ENCODE measurements at places on chromosomes 6 and 20. TPM values are rescaled to one million over a fixed set of nuclear protein-coding genes. Genes with fewer than 3 reads are reported as not detected.
A peak's percentile ranks its signal among the peaks of the same experiment; 100 is the strongest.

DNA sequence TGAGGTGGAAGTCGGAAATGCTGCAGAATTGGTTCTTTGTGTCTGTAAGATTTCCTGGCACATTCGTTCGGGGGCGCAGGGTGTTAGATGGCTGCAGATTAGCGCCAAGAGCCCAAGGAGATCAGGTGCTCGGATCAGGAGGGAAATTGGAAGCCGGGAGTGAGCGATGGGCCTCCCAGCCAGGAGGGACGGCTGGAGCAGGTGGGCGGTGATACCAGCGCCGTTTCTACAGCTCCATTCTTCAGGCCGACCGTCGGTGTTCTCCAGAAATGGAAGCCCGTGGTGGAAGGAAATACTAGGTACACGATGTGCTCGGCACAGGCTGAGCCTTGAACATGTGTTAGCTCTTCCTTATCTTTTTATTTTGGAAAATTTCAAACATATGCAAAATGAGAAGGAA, 6.5 kb downstream of the SIRPA start:
- no peak for DNase-seq

GRCh38 chr20:37896932-37897548, 5.9 kb upstream of the VSTM2L start:
- no peak for DNase-seq

DNA sequence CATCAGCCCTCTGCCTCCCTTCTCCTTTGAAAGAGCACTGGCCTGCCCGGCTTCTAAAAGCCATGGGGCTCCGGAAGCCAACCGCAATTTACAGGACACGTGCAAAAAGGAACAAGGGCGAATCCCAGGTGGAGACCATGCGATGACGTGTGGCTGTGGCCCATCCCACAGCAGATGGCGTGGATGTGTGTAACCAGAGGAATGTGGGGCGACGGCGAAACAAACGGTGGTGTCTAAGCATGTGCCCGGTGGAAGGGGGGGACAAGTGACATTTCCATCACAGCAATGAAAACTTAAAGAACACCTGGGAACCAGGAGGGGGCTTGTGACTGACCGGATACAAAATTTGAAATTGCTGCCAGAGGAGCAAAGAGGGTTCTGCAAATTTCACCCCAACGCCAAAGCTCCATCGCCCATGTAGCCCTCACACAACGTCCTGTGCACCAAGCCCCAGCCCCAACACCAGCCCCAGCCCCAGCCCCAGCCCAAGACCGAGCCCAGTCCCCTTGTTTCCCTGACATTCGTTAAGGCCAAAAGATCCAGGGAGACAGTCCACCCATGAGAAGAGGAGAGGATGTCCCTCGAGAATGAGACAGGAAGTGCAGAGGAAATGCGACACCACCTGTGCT, 159.7 kb upstream of the ZNF337 start:
- no peak for DNase-seq

DNA sequence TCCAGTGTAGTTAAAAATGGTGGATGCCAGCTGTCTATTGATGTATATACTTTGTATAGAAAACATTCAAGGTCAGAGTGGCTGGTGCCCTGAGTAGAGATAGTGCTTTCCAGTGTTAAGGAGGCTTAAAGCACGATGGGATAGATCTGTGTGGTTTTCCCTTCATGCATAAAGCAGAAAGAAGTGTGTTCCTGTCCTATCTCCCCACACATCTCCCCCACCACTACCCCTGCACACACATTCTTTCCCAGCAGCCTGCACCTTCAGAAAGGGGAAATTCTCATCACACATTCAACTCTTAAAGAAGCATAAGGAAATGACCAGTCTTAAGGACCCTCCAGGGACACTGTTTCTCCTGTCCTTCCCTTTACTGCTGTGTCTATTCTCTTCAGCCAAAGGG, 221.7 kb upstream of the TAB2 start:
- DNase-seq, result no peak

DNA sequence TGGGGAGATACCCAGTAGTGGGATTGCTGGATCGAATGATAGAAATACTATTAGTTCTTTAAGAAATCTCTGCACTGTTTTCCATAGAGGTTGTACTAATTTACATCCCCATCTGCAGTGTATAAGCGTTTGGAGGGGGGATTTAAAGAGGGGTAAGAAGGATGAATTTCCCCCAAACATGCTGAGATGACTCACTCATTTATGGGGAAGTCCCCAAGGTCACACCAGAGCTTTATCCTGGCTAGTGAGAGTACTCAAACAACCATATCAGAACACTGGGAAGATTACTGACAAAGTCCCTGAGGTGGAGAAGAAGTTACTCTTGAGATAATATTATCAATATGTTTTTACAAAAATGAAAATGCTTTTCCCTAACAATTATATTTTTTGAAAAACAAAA, 44.0 kb downstream of the ROS1 start:
- no peak for DNase-seq

DNA sequence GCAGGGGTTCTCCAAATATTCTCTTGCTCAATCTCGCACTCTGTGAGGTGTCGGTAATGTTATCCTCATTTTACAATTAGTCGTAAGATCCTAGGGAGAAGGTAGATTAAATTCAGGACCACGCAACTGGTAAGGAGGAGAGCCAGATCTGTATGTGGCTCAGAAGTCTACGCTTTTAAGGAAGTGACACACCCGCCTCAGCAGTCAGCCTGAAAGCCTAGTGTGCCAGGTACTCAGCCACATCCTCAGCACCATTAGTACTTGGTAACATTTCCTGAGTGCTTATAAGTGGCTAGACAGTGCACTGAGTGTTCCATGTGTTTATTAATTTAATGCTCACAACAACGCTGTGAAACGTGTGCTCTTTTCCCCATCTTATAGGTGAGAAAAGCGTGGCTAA, 63.7 kb downstream of the DHX35 start:
- no peak for DNase-seq

GRCh38 chr6:43105538-43106222, 29.6 kb downstream of the PTK7 start:
- no peak for DNase-seq

- no peak for DNase-seq
These were observed 8.3 kb downstream of the MTCL3 start for GRCh38 chr6:127510876-127511275.

LRRN4 gene
- 15.1 TPM for polyA plus RNA-seq

PRRT1 gene
- 2.8 TPM for polyA plus RNA-seq

- DNase-seq, result no peak
These were observed 2.2 kb upstream of the BTN3A2 start for GRCh38 chr6:26362836-26363220.

CDH26 gene
- 1.5 TPM for polyA plus RNA-seq

MRPL14 gene
- polyA plus RNA-seq, result 57.6 TPM

DNA sequence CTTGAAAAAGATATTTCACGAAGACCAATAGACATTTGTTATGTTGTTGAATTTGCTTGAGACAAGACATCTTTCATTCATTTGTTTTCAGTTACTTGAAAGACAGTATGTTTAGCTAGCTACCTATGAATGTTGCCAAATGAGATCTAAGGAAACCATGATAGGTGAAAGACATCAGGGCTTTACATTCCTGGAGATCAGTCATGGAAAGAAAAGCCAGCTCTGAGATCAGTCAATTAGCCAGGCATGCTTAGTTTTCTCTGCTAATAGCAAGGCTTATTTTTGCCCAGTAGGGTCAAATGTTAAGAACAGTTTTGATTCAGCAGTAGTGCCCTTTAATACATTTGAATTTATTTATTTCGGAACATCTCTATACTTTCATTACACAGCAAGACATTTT, 116.5 kb upstream of the EDN1 start:
- DNase-seq, result peak; percentile 47

DNA sequence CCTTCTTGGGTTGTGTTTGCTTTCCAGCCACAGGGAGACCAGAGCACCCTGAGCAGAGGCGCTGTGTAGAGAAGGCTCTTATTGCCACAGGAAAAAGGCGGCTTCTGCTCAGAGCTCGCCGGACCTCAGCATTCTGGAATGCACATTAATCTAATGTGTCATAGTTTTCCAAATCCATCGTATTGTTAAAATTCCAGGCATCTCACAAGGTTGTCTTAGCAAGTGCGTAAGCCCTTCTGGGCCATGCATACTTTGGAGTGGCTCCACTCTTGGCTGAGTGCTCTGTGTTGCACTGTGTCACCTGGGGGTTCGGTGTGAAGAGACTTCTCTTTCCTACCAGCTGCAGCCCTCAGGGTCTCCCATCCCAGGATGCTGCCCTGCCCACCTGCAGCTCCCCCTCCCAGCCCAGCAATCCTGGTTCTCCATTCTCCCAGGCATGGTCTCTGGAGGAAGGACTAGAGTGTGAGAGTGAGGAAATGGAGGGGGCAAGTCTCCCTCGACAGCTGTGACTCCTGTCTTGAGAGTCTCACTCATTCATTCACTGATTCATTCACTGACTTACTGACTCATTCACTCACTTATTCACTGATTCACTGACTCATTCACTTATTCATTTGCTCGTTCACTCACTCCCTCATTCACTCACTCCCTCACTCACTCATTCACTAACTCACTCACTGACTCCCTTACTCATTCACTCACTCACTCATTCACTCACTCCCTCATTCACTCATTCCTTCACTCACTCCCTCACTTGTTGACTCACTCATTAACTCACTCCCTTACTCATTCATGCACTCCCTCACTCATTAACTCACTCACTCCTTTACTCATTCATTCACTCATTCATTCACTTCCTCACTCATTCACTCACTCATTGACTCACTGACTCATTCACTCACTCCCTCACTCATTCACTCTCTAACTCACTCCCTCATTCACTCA, 83.7 kb upstream of the MPC1 start:
- DNase-seq, result no peak

GRCh38 chr6:33117811-33118277, 42.1 kb downstream of the HLA-DPB1 start:
- DNase-seq, result no peak

DNA sequence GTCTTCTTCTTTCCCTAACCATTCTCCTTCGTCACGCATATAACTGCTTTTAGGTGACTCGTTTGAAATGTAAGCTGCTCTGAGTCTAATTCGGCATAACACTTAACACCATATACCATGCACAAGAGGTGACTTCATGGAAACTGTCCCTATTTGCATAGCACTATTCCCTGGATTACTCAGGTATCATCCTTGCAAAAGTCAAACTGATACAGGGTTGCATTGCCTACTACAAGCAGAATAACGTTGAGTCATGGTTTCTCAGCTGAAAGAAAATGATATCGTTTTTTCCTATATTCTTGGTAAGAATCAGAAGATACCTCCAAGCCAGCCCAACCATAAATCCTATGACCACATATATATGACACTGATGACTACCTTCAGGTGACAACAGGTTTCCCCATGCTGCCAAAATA, 227.5 kb downstream of the ATXN1 start:
- no peak for DNase-seq

ENPP1 gene
- 16.9 TPM for polyA plus RNA-seq

DNA sequence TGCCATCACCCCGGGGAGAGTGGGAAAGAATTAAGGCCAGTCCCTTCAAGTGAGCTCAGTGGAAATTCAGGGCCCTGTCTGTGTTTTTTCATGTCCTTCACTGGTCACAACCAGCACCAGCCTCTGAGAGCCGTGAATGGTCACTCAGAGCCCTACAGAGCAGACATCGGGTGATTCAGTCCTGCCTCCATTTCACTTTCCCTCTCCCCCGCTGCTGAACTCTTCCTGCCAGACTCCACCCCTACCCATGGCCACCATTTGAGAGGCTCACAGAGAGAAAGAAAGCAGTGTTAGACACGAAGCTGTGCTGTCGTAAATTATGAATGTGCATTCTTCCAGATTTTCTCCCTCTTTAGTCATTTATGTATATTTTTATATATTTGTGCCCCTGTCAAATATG, 5.4 kb downstream of the R3HDML start:
- DNase-seq, result no peak

DNA sequence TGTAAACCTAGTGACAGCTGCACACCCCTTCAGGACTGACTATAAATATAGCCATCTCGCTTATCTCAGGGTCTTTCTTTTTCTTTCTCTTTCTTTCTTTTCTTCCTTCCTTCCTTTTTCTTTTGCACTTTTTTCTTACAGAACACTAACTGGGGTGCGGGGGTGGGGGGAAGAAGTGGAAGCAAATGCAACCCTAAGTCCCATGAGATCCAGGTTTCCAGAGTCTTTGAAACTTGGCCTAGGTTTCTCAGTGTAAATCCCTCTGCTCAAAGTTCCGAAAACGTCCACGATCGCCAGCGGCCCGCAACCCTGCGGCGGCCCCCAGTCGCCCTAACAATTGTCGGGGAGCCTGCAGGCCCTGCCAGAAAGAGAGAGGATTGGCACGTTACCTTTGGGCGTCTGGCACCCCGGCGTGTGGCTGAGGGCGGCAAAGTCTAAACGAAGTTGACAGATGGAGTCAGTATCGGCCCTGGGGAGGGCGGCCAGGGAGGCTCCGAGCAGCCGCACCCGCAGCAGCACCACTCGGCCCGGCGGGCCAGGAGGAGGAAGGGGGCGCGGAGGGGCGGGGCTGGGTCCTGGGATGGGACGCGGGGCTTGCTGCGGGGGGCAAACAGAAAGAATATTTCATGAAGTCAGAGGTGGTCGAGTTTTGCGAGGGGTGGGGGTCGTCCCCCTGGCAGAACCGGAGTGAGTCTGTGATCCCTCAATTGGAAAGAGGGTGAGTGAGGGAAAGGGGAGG, 577 bp upstream of the FOXF2 start:
- no peak for DNase-seq

WFDC12 gene
- not detected for polyA plus RNA-seq

DNA sequence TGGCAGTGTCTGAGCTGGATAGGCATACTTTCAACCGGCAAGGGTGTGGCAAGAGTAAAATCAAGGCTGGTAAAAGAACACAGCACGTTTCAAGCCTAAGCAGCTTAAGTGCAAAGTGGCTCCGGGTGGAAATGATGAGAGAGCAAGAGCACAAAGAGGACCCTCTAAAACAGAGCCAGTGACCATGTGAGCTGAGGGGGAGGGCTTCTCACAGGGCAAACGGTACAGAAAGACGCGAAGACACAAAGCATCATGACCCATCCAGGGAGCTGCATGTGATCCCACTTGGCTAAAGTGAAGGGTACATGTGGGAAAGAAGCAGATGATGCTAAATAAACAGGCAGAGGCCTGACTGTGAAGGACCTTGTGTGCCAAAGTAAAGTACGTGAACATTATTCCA, 25.7 kb downstream of the FKBP5 start:
- no peak for DNase-seq

All from renal pelvis (tissue), 12 donors.